Cortex of kidney (tissue), 1 donor: ENCODE measurements at places on chromosomes 16 and 17.

GRCh38 chr16:58533751-58534470 is 18.6 kb downstream of the SETD6 start:
- no peak for DNase-seq

DNA sequence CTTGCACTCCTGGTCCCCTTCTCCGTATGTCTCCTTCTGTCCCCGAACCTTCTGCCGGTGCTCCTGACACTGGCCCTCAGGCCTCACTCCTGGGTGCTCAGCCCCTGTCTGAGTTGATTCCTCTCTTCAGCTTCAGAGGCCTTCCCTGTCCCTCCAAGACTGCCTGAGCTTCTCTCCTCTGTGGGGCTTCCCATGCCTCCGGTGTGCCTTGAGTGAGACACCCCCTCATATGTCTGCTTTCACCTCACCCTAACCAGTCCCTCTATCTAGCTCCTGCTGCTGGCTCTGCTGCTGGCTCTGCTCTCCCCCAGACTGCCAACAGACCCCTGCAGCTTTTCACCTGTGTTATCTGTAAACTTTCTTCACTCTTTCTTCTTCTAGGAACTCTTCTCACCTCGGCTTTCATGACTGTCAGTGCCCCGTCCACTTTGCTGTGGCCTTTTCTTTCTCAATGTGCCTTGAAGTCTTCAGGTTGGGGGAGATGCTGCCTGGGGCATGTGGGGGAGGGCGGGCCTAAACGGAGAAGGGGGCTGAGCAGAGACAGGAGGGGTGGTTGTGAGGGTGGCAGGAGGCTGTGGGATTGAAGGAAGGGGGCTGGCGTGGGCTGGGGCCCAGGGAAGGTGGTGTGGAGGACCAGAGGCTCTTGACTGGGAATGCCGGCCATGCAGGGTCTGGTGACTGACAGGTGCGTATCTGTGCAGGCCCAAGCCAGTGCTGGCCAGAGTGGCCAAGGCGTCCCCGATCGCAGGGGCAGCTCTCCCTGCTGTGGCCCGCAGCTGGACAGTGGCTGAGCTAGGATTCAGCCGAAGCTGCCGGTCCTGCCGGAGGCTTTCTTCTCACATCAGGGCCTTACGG is 81.3 kb downstream of the METRNL start:
- DNase-seq, result no peak

- DNase-seq, result no peak
Measured at GRCh38 chr17:50621574-50622031, 13.1 kb upstream of the ABCC3 start.

DNA sequence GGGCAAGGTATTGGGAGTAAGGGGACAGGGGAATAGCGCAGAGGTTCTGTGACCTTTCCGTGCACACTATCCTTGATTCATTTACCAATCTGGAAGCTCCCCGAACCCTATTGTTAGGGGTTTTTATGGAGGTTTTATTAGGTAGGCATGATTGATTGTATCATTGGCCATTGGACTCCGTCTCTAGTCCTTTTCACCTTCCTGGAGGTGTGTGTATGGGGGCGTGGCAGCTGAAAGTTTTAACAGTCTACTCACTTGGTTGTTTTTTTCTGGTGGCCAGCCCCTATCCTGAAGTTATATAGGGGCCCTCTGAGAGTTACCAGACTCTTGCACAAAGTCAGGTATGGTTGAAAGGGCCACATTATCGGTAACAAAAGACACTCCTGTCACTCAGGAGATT is 23.0 kb downstream of the MAP2K4 start:
- no peak for DNase-seq

GRCh38 chr16:53732296-53732929 is 28.5 kb downstream of the FTO start:
- no peak for DNase-seq

- no peak for DNase-seq
Measured at GRCh38 chr16:78570399-78571141, 471.1 kb downstream of the WWOX start.

DNA sequence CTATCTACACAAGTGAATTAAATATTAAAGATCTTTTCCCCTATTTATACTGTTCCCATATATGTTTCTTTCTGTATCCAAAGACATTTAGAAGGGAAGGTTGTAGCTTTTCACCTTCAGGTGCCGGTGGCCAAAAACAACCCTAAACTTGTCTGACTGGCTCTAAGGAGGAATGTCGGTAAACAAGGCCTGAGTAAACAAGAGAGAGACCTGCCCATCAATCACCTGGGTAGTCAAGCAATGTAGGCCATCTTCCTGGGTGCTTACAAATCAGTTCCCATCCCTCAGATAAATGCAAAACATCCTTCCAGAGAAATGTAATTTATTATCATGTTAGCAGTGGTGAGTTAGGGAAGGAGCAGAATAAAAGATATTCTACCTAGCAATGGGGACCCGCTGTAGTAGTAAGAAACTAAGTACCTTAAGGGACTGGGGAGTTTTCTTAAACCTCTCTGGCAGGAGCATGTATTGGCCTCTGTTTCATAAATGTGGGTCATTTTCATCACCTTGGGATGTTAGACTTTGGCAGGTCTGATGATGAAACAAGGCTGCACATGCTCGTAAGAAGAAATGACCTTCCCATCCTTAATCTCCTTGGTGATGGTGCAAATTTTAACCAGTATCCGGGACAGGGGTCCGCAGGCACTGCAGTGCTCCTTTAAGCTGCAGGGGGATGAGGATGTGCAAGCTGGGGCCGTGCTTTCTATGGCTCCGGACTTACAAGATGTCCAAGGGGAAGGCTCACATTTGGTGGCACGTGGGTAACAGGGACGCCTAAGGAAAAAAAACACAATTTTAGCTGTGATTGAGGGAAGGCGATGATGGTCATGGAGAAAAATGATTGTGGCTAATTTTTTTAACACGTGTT is 8.4 kb downstream of the KRT39 start:
- no peak for DNase-seq
